Stimulated activated CD4-positive, alpha-beta T cell treated with anti-CD3 and anti-CD28 coated beads, Interleukin-12 subunit alpha, Interleukin-12 subunit beta, amount 100 ng/mL, for 48 hours (primary cell): ENCODE measurements at places on chromosomes 6 and 20.

- no peak for DNase-seq
Measured at GRCh38 chr6:129679758-129680157, 30.2 kb downstream of the ARHGAP18 start.

- DNase-seq = no peak
Measured at GRCh38 chr6:167214206-167214605, 56.4 kb upstream of the GPR31 start.

DNA sequence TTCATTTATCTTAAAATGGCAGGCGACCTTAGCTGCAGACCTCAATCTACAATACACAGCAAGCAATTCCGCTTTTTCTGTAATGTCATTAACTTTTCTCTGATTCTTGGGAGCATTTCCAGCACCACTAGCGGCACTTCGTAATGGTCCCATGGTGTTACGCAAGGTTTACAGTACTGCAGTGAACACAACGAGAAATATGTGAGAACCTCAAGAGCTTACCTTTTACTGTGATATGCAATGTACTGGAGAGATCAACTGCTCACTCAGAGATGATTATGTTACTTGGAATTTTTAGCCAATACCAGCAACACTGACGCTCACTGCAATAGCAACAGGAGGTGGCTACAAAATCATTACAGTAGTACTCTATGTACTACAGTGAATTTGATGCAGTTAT lies 2.8 kb upstream of the CEP43 start:
- DNase-seq = no peak

DNA sequence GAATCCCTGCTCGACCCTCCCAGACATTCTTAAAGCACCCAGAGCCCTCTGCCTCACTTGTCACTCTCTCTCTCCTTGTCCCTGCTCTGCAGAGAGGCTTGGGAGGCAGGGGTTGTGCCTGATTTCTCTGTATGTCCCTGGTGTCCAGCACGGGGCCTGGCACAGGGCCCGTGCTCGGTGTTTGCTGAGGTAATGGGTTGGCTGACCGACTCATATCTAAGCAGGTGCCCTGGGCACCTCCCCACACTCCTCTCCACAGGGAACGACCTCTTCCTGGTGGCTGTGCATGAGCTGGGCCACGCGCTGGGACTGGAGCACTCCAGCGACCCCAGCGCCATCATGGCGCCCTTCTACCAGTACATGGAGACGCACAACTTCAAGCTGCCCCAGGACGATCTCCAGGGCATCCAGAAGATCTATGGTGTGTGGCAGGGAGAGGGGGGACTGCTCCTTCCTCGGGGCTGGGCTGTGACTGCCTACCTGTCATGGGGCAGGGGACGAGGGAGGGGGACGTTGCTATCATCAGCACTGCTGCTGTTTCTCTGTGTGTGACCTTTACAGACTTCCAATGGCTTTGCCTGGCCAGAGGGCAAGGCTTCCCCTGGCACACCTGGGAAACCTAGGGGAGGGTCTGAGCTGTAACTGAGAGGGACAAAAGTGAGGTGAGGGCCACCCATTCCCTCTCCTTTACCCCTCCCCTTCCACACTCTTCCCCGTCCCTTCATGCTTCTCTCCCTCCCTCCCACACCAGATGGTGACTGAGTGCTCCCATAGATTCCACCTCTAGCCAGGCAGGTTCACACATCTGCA lies 14.2 kb downstream of the MMP24OS start:
- DNase-seq = no peak

- no peak for DNase-seq
Measured at GRCh38 chr6:86856379-86856778, 80.9 kb upstream of the HTR1E start.
